ENCODE measurements at places on chromosomes 12 and 14.

DNA sequence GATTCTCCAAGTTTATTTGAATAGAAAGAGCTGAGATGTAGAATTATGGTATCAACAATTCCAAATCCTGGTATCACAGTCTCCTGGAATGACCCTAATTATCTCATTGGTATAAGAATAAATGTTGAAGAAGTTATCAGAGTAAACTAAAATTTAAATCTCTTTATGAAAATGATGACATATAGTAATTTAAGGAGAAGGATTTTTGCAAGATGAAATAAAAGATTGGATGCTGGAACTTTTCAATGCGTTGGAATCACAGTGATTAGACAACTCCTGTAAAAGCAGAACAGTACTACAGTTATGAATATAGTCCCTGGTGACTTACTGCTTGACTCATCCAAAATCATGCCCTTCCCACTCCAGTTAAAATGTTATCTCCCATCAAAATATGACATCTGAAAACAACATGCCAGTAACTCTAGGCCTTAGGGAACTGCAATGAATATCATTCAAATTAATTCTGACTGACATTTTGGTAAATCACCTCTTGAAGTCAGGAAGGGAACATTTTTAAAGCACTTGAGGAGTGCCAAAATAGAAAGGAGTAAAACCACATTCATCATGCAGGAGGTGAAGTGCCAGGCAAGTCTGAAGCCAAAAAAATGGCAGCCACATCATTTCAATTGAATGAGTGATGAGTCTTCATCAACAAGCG is 197.8 kb upstream of the PRKD1 start:
- no peak for DNase-seq

- DNase-seq: no peak
These were observed 27.3 kb upstream of the HELB start for GRCh38 chr12:66275040-66275439.

DNA sequence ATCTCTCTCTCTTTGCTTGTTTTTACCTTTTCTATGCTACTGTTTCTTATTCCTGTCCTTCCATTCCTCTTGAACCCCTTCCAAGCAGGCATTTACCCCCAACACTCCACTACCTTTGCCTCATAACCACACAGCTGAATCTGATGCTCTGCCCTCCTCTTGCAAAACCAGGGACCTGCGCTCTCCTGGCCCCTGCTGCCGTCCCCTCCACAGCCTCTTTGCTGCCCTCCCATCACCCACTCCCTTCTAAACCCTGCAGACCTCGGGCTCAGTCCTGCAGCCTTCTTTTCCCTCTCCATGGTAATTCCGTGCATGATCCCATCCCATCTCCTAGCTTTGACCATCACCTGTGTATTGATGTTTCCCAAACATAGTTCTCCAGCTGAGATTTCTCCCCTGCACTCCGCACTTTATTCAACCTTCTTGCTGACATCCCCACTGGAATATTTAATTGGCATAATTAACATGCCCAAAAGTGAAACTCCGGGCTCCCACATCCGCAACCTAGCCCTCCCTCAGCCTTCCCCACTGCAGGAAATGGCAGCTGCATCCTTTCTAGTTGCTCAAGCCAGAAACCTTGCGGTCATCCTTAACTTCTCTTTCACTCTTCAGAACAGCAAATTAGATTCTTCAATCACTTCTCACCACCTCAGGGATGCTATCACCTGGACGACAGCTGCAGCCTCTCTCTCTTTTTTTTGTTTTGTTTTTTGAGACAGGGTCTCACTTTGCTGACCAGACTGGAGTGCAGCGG is 16.0 kb downstream of the FIGNL2 start:
- DNase-seq: no peak

- DNase-seq: no peak
These were observed 41.7 kb upstream of the ITPR2 start for GRCh38 chr12:26874501-26875296.

- no peak for DNase-seq
These were observed 82.3 kb downstream of the ITPR2 start for GRCh38 chr12:26750531-26751175.

- no peak for DNase-seq
These were observed 23.3 kb downstream of the CHST11 start for GRCh38 chr12:104480012-104480411.

GRCh38 chr14:74620497-74620921 is 8.5 kb upstream of the LTBP2 start:
- no peak for DNase-seq
